ENCODE measurements at places on chromosomes 16 and 17.
A peak's percentile ranks its signal among the peaks of the same experiment; 100 is the strongest.

- no peak for DNase-seq
Observed at GRCh38 chr17:50364715-50365114, 8.3 kb downstream of the MRPL27 start.

GRCh38 chr16:533391-534123 lies 6.0 kb downstream of the CAPN15 start:
- DNase-seq, result no peak

DNA sequence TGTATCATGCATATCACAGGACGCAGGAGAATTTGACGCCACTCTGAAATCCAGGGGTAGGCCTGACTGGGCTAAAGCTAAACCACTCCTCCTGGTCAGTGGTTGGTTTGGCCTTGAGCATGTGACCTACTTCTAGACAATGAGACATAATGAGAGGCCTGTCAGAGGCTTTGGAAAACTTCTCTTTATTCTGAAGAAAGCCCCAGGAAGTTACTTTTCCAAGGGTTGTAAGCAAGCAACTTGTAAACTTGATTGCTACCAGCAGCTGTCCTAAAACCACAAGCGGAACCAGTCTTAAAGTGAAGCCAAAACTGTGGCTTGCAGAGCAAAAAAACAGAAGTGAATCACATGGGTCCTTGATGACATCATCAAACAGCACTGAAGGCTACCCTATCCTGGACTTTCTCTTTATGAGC lies 138.2 kb upstream of the COX10 start:
- DNase-seq, result peak; percentile 68

GRCh38 chr17:46138473-46138872 lies 54.8 kb downstream of the KANSL1 start:
- no peak for DNase-seq

DNA sequence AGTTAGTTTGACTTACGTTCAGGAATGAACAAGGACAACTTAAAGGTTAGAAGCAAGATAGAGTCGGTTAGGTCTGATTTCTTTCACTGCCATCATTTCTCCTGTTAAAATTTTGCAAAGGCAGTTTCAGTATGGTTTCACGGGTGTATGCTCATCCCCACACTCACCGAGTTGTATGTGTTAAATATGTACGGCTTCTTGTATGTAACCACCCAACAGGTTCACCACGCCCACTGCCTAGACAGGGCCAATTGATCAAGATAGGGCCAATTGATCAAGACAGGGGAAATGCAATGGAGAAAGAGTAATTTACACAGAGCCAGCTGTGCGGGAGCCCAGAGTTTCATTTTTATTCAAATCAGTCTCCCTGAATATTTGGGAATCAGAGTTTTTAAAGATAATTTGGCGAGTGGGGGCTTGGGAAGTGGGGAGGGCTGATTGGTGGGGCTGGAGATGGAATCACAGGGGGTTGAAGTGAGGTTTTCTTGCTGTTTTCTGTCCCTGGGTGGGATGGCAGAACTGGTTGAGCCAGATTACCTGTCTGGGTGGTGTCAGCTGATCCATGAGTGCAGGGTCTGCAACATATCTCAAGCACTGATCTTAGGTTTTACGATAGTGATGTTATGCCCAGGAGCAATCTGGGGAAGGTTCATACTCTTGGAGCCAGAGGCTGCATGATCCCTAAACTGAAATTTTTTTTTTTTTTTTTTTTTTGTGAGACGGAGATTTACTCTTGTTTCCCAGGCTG lies 62.4 kb upstream of the PLCG2 start:
- DNase-seq, result peak; percentile 54

GRCh38 chr16:87305505-87306391 lies 11.4 kb downstream of the C16orf95 start:
- DNase-seq, result no peak

DNA sequence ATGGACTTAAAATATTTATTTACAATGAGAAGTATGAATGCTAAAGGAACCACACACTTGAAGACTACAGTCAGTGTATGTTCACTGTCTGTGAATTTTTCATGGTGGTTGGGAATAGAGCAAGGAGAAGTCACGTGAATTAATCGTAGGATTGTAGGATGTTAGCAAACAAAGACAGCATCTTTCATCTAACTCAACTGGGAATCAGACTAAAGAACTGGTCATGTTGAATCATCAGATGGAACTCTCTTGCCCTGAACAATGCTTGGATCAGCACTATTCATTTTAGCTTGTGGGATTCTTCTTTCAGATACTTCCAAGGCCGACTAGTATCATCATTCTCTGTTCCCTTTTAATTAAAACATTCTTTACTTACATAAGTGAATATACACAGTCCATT lies 18.1 kb downstream of the KCNJ2 start:
- no peak for DNase-seq

- DNase-seq, result peak; percentile 13
Observed at GRCh38 chr17:18319604-18320256, 4.6 kb downstream of the SMCR8 start.

DNA sequence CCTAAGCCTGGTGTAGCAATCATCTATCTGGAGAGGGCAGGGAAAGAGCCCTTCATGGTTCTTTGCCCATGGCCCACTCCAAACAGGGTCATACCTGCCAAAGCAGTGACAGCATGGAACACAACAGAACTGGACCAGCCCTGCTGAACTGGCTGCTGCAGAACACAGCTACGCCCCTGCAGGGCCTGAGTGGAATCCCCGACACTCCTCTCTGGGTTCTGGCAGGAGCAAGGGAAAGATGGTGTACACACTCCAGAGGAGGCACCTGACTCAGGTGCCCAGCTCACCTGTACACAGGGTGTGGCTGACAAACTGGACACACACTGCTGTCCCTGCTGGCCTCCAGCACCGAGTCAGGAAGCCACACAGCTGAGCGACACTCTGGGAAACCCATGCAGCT lies 19.8 kb downstream of the MIEF2 start:
- no peak for DNase-seq

- no peak for DNase-seq
Observed at GRCh38 chr17:15920758-15921239, 24.1 kb upstream of the ADORA2B start.

DNA sequence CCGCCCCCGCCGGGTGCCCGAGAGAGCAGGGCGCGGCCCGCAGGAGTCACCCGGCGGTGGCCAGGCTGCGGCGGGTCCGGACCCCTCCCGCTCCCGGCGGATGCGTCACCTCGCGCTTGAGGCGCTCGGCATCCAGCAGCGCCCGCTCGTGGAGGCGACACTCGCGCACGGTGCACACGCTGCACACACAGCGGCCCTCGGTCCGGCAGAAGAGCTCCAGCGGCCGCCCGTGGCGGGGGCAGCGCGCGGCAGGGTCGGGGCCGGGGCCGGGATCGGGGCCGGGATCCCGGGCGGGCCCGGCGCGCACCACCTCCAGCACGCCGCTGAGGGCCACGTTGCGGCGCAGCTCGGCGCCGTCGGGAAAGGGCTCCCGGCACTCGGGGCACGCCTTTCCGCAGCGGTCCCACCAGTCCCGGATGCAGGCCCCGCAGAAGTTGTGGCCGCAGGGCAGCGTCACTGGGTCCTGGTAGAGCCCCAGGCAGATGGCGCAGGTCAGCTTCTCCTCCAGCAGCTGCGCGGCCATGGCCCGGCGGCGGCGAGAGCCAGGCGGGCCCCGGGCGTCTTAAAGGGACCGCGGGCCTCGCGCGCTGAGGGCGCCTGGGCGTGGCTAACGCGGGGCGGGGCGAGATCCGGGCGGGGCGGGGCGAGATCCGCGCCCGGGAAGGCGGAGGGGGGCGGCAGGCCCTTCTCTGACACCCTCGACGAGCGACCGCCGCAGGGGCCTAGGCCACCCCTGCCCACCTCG lies at the start of gene TRIM65:
Gene TRIM65 (minus strand): TSS at position 537 of the 745 bp plus-strand sequence. CDS start 14 bp downstream, at position 523.
- DNase-seq, result peak; percentile 81

DNA sequence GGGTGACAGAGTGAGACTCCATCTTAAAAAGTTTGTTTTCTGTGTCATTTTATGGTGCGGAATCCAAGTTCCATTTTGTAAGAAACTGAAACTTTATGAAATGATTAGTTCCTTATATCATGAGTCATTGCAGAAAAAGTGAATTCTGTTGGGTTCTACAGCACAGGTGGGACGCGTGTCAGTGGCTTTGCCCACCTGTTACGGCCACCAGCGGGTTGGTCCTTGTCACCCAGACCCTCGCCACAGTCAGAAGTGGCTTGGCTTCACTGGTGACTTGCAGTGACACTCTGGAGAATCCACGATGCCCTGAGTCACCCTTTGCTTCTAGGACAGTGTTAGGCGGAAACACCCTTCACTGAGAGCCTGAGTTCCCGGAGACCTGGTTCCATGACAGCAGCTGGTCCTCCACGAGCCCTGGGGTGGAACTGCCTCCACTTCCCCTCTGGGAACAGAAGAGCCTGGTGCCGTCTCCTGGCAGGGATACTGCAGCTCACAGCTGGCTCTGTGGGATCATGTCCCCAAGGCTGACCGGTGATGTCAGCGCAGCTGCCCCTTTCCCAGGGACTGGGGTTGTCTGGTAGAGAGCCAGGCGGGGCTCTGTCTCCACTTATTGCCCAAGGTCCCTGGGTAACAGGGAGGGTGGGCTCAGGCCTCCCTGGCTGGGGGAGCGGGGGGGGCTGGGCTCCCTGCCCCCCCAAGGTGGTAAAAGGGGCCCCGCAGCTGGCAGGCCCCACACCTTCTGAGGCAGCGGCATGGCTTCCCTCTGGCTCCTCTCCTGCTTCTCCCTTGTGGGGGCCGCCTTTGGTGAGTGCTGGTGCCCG lies at the start of gene CTRB1:
Gene CTRB1 (plus strand): TSS at position 733 of the 821 bp plus-strand sequence. CDS start 20 bp downstream, at position 753.
- DNase-seq, result no peak

GRCh38 chr16:29848420-29849297 lies 14.4 kb downstream of the CDIPT start:
- peak; percentile 82 for DNase-seq

DNA sequence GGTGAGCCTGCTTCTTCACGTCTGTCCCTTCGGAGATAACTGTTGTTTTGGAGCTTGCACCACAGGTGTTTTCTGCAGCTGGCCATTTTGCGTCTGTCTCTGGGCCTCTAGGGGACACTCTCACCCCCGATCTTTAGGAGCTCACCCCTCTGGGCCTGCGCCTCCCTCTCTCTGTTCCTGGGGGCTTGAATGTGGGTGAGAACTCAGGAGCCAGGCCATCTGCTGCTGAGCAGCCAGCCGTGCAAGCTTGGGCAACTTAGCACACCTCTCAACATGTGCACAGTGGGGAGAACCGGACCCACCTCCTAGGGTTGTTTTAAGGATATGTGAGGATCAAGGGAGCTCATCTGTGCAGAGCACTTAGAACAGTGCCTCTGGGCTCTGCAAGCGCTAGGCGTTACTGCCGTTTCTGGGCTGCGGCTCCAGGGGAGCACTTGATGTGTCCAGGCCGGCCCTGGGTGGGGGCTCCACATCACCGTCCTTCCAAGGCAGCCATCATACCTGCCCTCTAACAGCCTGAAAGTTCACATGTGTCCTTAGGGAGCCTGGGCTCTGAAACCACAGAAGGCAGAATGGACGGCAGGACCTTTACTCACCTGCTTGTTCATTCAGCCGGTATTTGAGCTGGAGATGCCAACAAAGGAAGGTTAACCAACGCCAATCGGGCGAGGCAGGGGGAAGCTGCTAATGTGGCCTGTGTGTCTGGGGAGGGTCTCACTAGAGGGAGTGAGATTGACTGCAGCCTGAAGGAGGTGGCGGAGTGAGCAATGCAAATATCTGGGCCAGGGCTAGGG lies 66.3 kb downstream of the MRC2 start:
- DNase-seq, result no peak

DNA sequence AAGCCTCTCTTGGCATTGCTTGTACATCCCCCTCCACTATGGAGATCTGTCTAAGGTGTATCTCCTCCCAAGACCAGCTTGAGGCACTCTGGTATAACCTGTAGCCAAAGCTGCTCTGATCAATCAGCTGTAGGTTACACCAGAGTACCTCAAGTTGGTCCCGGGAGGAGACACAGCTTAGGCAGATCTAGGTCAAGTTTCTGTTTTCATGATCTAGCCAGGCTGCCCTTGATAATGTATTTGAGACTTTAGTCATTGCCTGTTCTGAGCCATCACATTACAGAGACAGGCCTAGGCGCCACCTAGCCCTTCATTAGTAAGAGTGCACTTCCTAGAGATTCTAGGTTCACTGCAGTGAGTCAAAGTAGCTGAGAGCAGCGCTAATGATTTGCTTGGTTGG lies 31.4 kb downstream of the ASGR1 start:
- no peak for DNase-seq

GRCh38 chr17:44661835-44662234 lies 5.6 kb downstream of the MEIOC start:
- no peak for DNase-seq

- no peak for DNase-seq
Observed at GRCh38 chr16:52834736-52835465, 217.8 kb downstream of the CHD9NB start.

DNA sequence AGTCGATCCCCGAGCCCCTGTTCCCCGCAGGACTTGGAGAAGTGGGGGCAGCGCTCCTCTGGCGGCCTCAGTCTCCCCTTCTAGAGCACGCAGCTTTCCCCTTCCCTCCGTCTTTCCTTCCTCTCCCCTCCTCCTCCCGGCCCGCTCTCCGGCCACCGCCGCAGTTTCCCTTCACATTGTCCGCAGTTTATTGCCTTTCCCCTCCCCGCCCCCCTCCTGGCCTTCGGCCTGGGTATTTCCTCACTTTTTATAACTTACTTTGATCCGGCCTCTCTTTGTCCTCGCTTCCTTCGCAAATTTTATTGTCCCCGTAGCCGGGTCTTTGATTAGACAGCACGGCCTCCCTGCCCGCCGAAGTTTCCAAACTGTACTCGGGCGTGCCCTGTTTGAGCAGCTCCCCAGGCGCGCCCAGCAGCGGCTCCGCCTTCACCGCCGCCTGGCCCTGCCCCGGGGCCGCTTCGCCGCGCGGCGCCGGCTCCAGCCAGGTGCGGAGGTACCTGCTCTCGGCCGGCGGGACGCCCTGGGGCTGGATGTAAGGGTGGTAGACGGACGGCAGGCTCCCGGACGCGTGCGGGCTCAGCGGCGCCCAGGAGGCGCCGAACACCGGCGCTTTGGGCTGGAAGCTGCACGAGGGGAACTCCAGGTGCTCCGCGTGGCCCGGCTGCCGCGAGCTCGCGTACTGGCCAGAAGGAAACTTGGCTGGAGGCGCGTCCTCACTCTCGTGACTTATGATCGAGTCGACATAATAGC lies 488 bp downstream of the HOXB9 start:
- peak; percentile 42 for DNase-seq

- DNase-seq, result no peak
Observed at GRCh38 chr17:31060791-31061550, 33.8 kb upstream of the NF1 start.

- DNase-seq, result no peak
Observed at GRCh38 chr16:14307059-14307526, 236.0 kb downstream of the MRTFB start.

GRCh38 chr16:57007530-57007929 lies 18.2 kb downstream of the NLRC5 start:
- DNase-seq, result no peak

DNA sequence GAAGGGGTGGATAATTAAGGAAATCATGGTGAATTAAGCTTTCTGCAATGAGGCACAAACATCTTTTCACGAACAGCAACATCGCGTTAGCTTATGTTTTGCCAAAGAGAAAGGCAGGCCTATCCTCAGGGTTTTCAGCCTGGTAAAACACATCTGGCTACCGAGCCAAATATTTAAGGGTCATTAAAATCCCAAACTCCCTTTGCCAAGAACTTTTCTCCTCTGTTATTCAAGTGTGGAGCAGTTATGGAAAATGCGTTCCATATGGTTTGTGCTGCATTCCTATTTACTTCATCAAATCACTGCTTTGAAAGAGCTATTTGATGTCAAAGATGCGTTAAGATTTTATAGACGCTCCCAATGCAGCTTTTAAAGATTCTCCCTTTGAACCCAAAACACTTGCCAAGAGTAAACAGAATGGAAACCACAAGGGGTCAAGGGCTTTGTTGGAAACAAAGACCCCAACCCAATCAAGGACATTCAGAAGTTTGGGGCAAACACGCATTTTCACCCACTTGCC lies 308.3 kb upstream of the CDH5 start:
- no peak for DNase-seq

Measured in CD4-positive, alpha-beta T cell treated with Interleukin-1 beta for 1 hour (primary cell).